NCI-H2029 treated with DMSO at 0.1 percent for 48 hours (cell line): ENCODE measurements at places on chromosomes 11 and 22.
A peak's percentile ranks its signal among the peaks of the same experiment; 100 is the strongest.

DNA sequence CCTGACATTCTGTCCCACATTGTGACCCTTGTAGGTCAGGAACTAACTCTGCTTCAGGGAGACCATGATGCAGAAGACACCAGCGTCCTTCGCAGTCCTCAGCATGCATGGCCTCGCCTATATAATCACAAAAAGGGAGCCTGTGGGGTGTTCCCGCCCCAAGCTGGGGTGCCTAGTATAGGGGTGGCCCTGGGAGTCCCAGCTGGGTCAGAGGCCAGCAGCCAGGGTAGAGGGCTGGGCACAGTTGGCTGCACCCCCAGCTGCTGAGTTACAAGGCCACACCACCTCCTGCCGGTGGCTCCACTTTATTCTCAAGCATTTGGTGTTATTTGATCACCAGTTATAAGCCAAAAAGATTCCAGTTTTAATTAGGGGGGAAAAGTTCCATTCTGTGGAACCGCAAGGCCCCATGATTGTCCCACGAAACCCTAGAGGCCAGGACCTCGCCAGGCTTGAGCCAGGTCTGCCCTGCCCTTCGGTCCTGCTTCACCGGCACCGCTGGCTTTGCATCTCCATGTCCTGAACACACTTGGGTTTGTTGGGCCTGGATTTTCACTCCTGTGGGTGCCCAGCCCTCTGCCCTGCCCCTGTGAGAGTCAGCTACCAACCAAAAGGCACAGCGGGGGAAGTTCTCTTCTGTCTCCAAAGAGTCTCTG lies 15.0 kb upstream of the GNB1L start:
- DNase-seq, result no peak

GRCh38 chr11:91308069-91308468 lies 916.5 kb upstream of the FAT3 start:
- DNase-seq, result no peak

DNA sequence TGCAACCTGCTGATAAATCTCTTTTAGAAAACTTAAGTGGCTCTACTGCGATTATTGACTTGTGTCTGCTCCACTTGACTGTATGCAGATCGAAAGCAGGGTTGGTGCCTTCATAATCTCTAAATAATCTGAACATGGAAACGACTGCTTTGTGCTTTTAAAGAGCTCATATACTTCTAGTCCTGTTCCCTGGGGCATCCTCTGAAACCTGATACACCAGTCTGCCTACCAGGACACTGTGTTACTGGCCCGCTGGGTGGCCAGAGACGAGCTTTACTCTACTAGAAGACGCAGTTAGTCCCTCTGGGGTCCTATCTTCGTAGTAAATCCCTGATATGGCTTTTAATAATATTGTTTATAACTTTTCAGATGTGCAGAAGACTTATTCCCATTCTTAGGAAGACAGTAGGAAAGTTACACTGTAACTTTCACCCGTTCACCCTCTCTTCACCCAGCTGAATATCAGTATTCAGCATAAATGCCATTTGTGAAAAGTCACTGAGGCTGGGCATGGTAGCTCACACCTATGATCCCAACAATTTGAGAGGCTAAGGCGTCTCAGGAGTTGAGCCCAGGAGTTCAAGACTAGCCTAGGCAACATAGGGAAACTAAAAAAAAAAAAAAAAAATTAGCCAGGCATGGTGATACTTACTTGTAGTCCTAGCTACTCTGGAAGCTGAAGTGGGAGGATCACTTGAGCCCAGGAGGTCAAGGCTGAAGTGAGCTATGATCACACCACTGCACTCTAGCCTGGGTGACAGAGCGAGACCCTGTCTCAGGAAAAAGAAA lies 9.0 kb upstream of the HTR3B start:
- no peak for DNase-seq

DNA sequence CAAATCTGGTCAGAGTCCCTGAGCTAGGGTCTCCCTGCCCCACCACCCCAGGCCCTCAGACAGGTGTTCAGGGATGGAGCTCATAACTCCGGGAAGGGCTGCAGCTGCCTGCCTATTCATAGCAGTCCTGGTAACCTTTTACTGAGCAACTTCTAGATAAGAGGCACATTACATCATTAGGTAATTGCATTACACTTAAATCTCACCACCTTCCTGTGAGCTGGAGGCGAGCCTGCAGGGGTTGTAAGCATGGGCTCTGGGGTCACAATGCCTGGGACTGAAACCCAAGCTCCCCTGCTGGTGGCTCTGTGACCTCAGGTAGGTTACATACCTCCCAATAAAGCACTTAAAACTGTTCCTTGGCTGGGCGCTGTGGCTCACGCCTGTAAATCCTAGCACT lies 22.5 kb downstream of the TP53I11 start:
- DNase-seq, result no peak

DNA sequence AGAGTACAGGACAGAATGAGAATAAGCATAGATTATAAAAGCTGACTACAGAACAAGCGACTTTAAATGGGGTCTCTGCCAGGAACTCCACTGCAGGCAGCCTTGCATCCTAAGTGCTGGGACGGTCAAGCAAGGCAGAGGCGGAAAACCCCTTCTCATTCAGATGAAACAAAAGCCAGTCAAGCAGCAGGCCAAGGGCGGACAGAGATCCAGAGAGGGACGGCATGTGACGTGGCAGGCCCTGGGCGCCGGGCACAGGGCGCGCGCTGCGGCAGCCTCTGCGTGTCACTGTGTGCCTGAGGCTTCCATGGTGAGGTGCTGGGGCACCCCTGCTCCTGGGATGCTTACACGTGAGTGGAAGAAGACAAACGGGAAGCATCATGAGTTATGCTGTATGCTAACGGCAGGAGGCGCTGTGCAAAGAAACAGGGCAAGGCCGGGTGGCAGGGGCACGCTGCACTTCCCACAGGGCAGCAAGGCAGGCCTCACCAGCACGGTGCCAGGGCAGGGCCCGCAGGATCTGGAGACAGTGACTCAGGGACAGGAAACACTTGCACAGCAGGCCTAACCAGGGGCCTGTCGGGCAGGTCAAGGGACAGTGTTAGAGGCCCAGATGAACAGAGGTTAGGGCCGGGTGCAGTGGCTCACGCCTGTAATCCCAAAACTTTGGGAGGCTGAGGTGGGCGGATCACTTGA lies 6.2 kb downstream of the TOLLIP start:
- no peak for DNase-seq

DNA sequence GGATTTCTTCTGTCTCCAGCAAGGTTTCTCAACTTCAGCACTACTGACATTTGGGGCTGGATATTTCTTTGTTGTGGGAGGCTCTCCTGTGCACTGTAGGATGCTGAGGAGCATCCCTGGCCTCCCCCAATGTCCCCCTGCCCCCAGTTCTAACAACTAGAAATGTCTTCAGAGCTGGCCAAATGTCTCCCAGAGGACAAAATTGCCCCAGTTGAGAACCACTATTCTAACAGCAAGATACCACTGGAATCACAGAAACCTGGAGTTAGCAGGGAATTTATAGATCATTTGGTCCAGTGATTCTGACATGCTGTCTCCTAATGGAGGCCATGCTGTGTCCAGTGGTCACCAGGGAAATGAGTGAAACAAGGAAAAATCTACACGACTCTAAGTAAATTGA lies 32.2 kb upstream of the DMC1 start:
- no peak for DNase-seq

- no peak for DNase-seq
These were observed 2.3 kb upstream of the XBP1 start for GRCh38 chr22:28802595-28803123.

- DNase-seq, result no peak
These were observed 10.8 kb downstream of the PPFIBP2 start for GRCh38 chr11:7524462-7525235.

- no peak for DNase-seq
These were observed 50.1 kb downstream of the ARHGEF12 start for GRCh38 chr11:120386318-120386717.

- DNase-seq, result no peak
These were observed 118.8 kb downstream of the NXPE2 start for GRCh38 chr11:114796954-114797721.

DNA sequence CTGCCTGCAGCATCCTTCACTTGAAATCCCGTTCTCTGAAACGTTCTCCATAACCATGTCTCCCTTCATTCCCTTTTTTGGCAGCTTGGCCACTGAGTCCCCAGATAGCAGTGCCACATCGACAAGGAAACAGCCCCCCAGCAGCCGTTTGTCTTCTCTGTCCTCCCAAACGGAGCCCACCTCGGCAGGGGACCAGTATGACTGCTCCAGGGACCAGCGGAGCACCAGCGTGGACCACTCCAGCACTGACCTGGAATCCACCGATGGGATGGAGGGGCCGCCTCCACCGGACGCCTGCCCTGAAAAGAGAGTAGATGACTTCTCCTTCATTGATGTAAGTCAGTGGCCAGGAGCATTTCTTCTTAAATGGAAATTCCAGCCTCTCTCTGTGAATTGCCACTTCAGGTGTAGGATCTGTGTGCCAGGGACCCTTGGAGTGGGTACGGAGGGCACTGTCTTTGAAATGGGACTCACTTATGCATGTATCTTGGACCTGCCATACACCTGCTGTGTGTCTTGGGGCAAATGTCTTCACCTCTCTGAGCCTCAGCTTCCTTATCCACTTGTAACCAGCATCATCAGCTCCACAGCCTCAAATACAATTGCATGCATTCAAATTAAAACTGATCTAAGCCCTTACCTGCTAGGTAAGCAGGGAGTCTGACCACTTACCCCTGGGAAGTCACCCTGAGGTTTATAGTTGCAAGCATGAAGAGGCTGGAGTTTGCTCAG lies 25.3 kb upstream of the CRYBB3 start:
- no peak for DNase-seq

DNA sequence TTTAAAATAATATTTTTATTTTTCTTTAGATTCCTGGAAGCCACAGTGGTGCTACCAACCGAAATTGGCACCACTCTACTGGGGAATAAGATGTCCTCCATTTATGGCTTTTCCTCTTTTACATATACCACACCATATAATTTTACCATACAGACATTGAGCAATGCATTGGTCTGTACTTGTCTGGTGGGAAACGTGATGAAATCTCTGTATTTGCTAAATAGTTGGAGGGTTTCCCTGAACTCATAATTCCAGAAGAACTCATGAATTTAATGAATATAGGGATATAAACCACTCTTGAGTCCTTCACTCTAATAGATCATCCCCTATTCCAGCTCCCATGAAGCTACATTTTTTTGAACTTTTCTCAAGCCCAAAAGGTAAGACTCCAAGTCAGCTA lies 28.0 kb upstream of the MMP13 start:
- DNase-seq, result no peak

- peak; percentile 6 for DNase-seq
These were observed 2.7 kb upstream of the GAB2 start for GRCh38 chr11:78420255-78420764.
